ENCODE measurements at places on chromosomes 3 and 15.

DNA sequence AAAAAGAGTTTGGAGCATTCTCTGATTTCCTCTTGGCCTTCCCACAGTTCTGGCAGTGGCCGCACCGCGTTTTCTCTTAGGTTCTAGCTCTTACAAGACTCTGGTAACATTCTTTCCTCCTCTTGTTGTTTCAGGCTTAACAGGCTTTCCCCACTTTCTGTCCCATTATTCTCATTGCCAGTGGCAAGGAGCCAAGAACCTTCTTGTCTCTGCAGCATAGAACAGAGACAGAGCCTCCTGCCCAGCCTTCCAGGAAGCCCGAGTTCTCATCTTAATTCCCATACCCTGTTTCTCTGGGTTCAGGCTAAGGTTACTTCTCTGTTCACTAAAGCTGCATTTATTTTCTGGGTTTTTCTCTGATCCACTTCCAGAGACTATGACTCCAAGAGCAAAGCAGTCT lies 61.1 kb downstream of the DUT start:
- no peak for DNase-seq

GRCh38 chr3:100561459-100562158 lies 47.8 kb upstream of the ADGRG7 start:
- DNase-seq, result no peak

DNA sequence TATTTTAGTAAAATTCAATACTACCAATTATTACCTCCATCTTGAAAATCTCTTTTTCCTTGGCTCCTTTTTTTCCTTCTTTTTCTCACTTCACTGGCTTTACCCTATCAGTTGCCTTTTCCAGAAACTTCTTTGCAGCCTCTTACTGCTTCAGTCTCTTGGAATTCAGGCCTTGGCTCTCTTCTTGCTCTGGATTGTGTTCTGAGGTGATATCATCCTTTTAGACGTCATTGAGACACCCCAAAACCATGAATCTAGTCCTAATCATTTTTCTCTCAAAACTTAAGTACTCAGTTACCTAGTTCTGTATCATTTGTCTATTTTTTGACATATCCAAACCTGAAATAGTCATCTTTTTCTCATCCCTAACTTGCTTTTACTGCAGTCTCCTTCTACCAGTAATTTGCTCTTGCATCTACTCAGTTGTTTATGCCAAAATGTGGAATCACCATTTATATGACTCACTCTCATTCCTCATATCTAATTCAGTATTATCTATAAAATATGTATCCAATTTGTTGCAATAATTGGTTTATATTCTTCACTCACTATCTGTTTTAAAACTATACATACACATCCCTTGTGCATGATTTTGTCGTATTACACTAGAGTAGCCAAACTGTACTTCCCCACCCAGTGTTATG lies 703.2 kb upstream of the CCDC54 start:
- no peak for DNase-seq

GRCh38 chr15:29888646-29889045 lies 66.4 kb upstream of the TJP1 start:
- no peak for DNase-seq

GRCh38 chr3:48565591-48566400 lies 2.2 kb upstream of the UCN2 start:
- DNase-seq, result no peak

GRCh38 chr3:100425316-100425715 lies 24.0 kb downstream of the LNP1 start:
- no peak for DNase-seq
